ENCODE measurements at places on chromosomes 12 and 14.

DNA sequence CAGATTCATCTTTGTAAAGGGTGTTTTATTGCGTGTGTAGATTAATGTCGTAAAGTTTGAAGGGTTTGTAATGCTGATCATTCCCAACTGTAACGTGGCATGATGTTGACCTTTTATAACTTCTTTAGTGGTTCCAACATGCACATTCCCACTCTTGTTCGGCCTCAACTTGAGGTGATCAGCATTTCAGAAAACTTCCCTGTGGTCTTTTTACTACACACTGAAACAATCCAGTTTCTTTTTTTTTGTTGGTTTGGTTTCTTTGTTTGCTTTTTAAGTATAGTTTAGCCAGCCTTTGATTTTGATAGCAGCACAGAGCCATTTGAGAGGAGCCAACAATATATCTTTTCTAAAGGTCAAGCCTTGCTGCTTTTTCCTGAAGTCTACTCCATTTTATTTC is 22.8 kb downstream of the UTP20 start:
- DNase-seq: no peak

- DNase-seq: no peak
These were observed 212.8 kb downstream of the KIF21A start for GRCh38 chr12:39230086-39230485.

GRCh38 chr14:102993523-102993922 is 63.8 kb downstream of the CDC42BPB start:
- no peak for DNase-seq

DNA sequence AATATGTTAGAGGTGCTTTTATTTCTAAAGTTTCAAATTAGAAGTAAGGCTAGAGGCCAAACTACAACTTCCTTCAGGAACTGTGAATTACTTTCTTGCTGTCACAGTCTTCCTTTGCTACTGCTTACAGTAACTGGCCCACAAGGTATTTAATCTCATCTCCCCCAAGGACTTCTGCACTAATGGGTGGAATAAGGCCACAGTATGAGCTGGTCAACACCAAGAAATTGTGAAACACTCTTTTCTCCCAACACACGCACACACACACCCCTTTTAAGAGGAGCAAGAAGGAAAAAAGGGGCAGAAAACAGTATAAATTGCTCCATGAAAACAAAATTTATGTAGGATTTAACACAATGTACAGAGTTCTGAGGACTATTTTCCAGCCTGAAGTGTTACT is 45.6 kb downstream of the SCAF11 start:
- DNase-seq: no peak

GRCh38 chr12:26938701-26939062 is 412 bp downstream of the FGFR1OP2 start:
- no peak for DNase-seq

DNA sequence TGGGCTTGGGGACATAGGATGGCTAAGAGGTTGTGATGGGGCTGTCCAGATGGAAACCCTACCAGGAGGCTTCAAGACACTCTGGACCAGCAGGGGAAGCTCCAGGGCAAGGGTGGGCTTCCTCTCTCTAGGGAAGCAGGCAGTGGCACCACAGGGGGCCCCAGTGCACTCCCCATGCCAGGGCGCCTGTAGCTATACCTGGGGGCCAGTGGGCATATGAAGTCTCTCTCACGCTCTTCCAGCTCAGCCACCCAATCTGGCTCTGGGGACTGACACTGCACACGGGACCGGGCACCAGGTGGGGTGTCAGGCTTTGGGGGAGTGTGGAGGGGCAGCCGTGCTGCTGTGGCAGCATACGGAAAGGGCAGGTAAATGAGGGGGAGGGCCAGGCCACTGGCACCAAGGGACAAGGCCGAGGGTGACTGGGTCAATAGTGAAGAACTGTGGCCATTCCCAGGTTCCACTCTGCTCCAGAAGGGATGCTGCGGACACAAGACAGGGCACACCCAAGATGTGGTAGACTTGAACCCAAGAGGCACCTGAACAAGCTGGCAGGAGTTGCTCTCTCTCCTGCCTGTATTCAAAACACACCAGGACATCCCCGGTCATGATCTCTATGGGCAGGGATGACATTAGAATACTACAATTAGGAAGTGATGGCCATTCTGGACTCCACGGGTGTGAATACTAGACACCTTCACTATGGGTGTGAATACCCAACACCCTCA is 27.5 kb downstream of the RFLNA start:
- DNase-seq: no peak

DNA sequence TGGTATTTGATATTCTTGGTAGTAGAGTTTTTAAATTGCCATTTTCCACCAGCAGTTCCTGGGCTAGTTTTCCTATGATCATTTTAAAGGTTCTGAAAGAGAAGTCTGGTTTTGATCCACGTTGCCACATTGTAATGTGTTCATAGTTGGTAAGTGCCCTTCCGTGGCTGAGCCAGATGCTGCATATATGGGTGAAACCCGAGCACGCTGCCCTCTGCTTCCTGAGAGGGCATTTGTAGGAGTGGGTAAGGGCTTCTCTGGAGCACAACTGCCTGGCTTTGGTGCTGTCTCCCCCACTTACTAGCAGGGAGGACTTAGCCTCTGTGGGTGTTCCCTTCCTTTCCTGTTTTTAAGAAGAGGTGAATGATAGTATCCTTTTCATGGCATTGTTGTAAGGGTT is 7.1 kb downstream of the SNRNP35 start:
- DNase-seq: no peak

GRCh38 chr12:47478426-47478825 is 227.4 kb downstream of the RPAP3 start:
- DNase-seq: no peak

GRCh38 chr14:90517076-90517841 is 120.4 kb downstream of the CALM1 start:
- DNase-seq: no peak

DNA sequence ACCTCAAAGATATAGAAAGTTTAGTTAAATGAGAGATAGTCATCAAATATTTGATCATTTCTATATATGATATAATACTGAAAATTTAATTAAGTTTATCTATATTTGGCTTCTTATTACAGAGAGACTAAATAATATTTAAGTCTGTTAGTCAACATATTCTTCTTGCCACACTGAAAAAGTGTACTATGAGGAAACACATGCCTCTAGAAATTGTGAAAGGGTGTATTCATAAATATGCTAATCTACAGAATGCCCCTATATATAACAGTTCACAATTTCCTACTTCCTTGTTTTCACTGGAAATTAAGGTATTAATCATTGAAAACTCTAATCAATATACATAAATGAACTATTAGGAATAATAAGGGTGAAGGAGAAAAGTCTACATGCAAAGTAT is 31.4 kb upstream of the ETV6 start:
- DNase-seq: no peak

- no peak for DNase-seq
These were observed 2.7 kb downstream of the C2CD5 start for GRCh38 chr12:22541496-22542155.

- no peak for DNase-seq
These were observed 2.7 kb downstream of the FZD10 start for GRCh38 chr12:130164936-130165335.

GRCh38 chr12:24901576-24902461 is 47.1 kb downstream of the BCAT1 start:
- peak; percentile 53 for DNase-seq

- DNase-seq: no peak
These were observed 126.4 kb downstream of the DUSP6 start for GRCh38 chr12:89225808-89226411.

GRCh38 chr14:21791749-21792148 is 118.1 kb upstream of the OR4E1 start:
- DNase-seq: no peak

- no peak for DNase-seq
These were observed 50.3 kb downstream of the MON2 start for GRCh38 chr12:62516927-62517326.

- DNase-seq: peak; percentile 53
These were observed 267.6 kb upstream of the OR4E1 start for GRCh38 chr14:21940887-21941856.
